ENCODE measurements at places on chromosomes 11 and 22. TPM values are rescaled to one million over a fixed set of nuclear protein-coding genes. Genes with fewer than 3 reads are reported as not detected.

APOA4 gene
- not detected for total RNA-seq

PYGM gene
- total RNA-seq: 1.8 TPM

PHOX2A gene
- not detected for total RNA-seq

CXCR5 gene
- total RNA-seq: 1.6 TPM

MYO7A gene
- total RNA-seq: 0.06 TPM

MOB2 gene
- total RNA-seq: 16.3 TPM

ASCL2 gene
- total RNA-seq: 2.9 TPM

DNA sequence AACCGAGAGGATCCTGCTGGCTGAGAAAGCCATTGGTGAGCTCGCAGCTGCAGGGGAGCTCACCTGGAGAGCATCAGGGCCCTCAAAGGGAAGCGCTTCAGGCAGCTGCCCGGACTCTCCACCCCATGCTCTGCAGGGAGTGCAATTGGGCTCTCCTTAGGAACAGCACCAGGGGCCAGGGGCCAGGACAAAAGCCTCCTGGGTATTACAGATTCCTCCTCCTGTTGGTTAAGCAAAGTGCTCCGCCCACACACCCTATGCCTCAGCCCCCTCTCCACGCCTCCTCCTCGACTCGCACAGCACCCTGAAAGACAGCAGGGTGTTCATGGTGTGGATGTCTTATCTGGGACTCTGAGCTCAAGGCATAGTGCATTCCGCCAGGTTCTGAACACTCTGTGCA is 139.9 kb downstream of the SHANK2 start:
- peaks cover 10% of the 10 kb centered on the region for H3K27me3 ChIP-seq
- H3K27ac ChIP-seq: no peak overlapping the region
- DNase-seq: no peak
- H3K36me3 ChIP-seq: no peaks in the 10 kb centered on the region
- H3K4me3 ChIP-seq: no peak overlapping the region

- no peak for DNase-seq
- H3K4me3 ChIP-seq: no peak overlapping the region
- no peaks in the 10 kb centered on the region for H3K36me3 ChIP-seq
- H3K27ac ChIP-seq: no peak overlapping the region
Observed at GRCh38 chr11:67652965-67653845, 2.7 kb upstream of the ACY3 start.

- no peak for DNase-seq
- no peak overlapping the region for H3K27ac ChIP-seq
- H3K36me3 ChIP-seq: no peaks in the 10 kb centered on the region
- H3K4me3 ChIP-seq: no peak overlapping the region
- no peaks in the 10 kb centered on the region for H3K27me3 ChIP-seq
Observed at GRCh38 chr11:72203163-72203562, 11.2 kb downstream of the FOLR1 start.

DNA sequence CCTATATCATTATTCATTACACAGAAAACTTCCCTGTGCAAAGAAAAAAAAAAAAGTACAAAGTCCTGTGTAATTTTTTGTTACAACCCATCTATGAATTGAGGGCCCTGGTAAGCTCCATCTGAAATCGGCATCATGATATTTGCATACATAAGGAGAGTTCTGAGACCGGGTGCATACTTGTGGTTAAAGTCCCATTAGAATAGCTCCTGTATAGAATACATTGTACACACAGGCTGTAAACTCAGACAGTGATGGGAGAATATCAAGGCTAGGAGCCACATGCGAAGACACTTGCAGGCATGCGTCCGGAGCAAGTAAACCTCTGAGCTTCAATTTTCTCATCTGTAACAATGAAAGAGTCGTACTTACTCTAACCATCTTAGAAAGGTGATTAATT is 353.2 kb downstream of the ETS1 start:
- H3K27ac ChIP-seq: no peak overlapping the region
- no peak overlapping the region for H3K4me3 ChIP-seq
- peaks cover 7% of the 10 kb centered on the region for H3K36me3 ChIP-seq
- no peak for DNase-seq

GRCh38 chr11:62958547-62959421 is 26.0 kb downstream of the SLC22A6 start:
- no peaks in the 10 kb centered on the region for H3K27me3 ChIP-seq
- DNase-seq: no peak
- H3K4me3 ChIP-seq: no peak overlapping the region

DNA sequence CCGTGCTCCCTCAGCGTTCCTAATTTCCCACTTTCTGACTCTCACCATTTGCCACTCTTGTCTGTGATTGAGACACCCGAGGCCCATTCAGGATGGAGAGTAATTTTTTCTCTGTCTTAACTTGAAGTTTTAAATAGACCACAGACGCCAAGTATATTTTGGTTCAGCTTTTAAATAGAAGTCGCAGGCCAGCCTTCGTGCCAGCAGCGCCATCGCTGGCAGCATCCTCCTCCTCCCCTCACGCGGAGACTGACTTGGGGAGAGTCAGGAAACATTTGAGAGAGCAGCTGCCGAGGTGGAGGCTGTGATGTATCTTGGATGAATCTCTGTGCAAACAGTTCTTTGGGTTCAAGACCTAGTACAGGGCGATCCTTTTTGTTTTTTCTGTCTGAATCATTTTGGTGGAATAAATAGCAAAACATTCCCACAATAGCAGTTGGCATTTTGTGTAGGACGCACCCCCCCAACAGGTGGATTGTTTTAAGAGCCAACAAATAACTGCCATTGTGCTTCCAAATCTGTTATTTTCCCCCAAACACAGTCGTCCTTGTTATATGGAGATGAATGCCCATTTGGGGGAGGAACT is 889 bp upstream of the DMC1 start:
- peaks cover 8% of the 10 kb centered on the region for H3K36me3 ChIP-seq

DNA sequence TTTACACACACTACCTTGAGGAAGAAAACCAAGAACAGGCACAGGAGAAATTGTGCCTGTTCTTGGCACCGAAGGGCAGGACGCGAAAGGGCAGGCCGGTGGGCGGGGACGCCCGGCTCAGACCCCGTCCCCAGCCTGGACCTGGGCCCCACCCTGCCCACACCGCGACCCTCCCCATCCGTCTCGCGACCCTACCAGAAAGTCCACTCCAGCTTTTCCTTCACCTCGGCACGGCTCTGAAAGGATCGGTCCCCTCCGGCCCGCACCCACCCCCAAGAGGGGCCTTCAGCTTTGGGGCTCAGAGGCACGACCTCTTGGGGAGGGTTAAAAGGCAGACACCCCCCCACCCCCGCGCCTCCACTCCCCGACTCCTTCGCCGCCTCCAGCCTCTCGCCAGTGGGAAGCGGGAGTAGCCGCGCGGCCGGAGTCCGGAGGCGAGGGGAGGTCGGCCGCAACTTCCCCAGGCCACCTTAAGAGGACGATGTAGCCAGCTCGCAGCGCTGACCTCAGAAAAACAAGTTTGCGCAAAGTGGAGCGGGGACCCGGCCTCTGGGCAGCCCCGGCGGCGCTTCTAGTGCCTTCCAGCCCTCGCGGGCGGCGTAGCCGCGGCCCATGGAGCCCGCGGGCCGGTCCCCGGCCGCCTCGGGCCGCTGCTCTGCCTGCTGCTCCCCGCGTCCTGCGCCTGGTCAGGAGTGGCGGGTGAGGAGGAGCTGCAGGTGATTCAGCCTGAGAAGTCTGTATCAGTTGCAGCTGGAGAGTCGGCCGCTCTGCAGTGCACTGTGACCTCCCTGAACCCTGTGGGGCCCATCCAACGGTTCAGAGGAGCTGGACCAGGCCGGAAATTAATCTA is 4.4 kb downstream of the SEC14L6 start:
- H3K36me3 ChIP-seq: no peaks in the 10 kb centered on the region
- peaks cover 4% of the 10 kb centered on the region for H3K4me1 ChIP-seq
- H3K4me3 ChIP-seq: no peak overlapping the region
- no peak overlapping the region for H3K27ac ChIP-seq
- H3K27me3 ChIP-seq: peaks cover 48% of the 10 kb centered on the region

- H3K27me3 ChIP-seq: peaks cover 6% of the 10 kb centered on the region
- H3K36me3 ChIP-seq: no peaks in the 10 kb centered on the region
- no peaks in the 10 kb centered on the region for H3K4me1 ChIP-seq
- no peak for DNase-seq
Observed at GRCh38 chr22:22531770-22532546, 11.9 kb upstream of the ZNF280A start.

All from activated naive CD8-positive, alpha-beta T cell treated with anti-CD3 and anti-CD28 coated beads for 36 hours (primary cell).